ENCODE measurements at places on chromosomes 13 and 19.

- no peak for DNase-seq
Observed at GRCh38 chr19:54654447-54655321, 8.1 kb upstream of the LILRB4 start.

DNA sequence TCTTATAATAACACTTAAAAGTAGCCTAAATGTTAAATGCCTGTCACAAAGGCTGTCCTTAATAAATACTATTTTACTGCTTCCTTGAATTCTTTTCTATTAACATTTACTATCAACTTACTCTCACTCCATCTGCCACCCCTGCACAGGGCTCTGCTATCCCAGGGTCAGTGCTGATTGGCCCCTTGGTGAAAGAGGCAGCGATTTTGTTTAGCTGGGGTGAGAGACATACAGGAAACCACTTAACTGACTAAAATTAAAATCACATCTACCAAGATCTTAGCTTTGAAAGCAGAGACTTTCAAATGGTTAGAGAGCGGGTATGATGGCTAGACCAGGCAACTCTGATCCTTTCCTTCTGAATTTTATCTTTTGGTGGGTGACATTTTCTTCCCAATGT is 149.9 kb upstream of the HTR2A start:
- DNase-seq: no peak

GRCh38 chr19:13269348-13269747 is 119.1 kb downstream of the IER2 start:
- DNase-seq: no peak

- DNase-seq: no peak
Observed at GRCh38 chr19:55647732-55648584, at the start of gene CCDC106. Gene CCDC106, plus strand, starts transcription at chr19:55648212. Its CDS starts 835 bp downstream, at chr19:55649047.

GRCh38 chr19:48714759-48715675 is 4.5 kb downstream of the MAMSTR start:
- DNase-seq: no peak

DNA sequence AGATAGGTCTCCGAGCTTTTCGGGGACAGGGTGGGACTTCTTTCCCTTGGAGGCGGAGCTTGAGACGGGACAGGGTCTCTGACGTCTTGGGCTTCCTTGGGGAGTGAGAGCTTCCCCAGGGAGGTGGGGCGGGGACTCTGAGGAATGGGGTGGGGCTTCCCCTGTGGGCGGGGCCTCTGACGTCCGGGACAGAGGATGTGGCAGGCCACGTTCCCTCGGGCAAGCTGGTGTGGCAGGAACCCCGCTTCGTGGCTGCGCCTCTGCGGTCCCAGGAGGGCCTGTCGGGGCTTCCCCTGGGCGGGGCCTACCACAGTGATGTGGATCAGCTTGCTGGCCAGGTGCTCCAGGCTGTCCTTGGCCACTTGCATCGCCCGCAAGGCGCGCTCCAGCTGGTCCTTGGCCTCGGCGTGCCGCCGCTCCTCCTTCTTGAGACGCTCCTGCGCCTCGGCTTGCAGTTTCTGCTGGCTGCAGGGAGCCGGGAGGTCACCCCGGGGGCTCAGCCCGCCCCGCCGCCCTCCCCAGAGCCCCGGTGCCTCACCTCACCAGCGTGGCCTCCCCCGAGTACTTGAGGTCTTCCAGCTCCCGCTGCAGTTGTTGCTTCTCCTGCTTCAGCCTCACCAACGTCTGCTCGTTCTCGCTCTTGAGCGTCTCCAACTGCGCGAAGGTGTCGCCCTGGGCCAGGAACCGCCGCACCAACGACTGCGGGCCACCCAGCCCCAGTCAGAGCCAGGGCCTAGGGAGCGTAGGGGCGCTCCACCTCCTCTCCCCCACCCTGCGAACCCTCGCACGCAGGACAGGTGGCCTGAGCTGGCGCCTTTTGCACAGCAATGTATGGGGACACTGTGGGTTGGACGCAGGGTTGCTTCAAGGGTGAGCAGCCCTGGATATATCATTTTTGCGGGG is 3.3 kb upstream of the RGL3 start:
- DNase-seq: no peak

- DNase-seq: no peak
Observed at GRCh38 chr13:33319859-33320258, 34.3 kb upstream of the STARD13 start.

DNA sequence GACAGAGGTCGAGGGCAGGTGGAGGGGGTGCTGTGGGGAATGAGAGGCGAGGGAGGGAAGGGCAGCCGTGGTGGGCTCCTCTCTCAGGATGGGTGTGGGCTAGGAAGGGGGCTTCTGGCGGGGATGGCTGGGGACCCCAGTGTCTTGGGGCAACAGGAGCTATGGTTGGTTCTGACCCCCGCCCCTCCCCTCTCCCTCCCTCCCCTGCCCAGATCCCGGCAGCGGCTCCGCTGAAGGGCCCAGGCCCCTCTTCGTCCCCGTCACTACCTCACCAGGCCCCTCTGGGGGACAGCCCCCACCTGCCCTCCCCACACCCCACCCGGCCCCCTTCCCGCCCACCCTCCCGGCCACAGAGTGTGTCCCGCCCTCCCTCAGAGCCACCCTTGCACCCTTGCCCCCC is 19.3 kb upstream of the EHD2 start:
- DNase-seq: no peak

DNA sequence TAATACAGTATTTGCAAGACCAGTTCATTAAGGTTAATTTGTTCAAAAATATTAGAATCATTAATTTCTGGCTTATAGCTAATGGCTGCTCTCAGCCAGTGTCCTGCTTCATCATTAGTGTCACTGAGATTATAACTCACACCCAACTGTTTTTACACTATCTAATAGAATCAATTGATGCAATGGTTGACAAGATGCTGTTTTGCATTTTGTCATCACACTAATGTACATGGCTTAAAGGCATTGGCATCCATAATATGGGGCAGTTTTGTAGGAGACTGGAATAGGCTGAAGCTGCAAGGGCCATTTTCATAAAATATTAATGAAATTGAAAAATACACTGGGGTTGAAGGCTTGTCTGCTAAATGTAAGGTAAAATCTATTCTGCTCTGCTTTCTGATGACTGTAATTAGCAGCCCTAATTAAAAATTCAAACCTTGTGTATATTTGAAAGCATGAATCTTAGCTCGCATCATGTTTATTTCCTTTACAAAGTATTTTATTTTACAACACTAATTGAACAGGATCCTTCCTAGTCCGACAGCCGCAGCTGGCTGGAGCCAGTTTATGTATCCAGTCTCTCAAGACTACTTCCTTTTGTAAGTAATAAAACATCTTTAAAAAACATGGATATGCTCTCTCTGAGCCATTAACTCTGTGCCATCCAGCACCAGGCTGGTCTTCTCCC is 296.7 kb downstream of the POU4F1 start:
- DNase-seq: no peak

DNA sequence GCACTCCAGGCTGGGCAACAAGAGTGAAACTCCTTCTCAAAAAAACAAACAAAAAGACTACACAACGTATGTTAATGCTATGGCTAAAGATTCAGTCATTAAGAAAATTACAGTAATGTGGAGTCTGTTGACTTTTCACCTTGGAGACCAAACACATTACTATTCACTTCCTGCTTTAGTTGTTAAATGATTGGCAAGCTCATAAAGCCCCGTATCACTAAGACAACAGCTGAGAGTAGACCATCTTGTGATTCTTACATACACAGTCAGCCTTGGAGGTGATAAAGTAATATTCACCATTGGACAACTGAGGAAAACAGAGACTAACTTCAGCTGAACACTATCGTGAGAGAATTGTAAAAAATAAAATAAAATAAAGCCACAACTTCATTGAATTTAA is 86.5 kb downstream of the KCTD12 start:
- no peak for DNase-seq

DNA sequence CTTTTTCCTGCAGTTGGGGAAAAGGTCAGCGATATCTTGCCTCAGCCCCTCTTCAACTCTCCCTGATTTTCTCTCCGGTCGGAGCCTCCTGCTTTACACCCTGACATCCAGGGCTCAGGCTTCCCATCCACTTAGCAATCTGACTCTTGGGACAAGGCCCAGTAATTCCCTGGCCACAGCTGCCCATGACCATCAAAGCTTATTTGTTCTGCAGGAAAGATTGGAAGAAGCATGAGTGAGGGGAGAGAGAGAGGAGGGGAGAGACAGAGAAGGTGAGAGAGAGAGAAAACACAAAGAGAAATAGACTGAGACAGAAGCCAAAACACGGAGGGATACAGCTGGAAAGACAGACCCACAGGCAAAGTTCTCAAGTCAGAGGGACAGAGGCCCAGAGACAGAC is 13.7 kb downstream of the SYT3 start:
- DNase-seq: no peak

- no peak for DNase-seq
Observed at GRCh38 chr19:45947926-45948325, 25.7 kb downstream of the NOVA2 start.

DNA sequence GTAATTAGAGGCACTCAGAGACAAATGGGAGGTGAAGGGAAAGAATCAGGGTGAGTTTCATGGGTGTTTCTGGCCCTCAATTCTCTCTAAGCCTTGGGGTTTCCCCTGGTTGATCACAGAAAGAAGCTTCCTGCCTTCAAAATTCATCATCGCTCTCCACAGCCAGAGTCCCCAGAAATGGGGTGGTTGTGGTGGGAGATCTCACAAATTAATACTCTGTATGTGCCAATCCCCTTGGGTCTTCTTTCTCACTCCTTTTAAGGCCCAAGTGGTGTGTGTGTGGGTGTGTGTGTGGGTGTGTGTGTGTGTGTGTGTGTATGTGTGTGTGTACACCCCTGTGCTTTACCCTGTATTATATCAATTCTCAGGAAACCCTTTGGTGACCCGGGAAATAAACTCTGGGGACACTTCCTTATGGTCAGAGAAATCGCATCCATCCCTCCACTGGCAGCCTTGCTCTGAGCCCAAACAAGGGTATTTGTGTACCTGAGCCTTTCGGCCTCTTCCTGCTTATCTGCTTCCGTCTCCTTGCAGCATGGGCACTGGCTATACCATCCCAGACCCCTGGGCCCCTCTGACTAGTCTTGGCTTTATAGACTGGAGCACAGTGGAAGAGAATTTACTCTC is 2.8 kb upstream of the FCGBP start:
- DNase-seq: no peak

GRCh38 chr19:32914879-32915660 is 45.5 kb upstream of the SLC7A9 start:
- no peak for DNase-seq

GRCh38 chr13:27372896-27373295 is 51.5 kb upstream of the GTF3A start:
- no peak for DNase-seq

DNA sequence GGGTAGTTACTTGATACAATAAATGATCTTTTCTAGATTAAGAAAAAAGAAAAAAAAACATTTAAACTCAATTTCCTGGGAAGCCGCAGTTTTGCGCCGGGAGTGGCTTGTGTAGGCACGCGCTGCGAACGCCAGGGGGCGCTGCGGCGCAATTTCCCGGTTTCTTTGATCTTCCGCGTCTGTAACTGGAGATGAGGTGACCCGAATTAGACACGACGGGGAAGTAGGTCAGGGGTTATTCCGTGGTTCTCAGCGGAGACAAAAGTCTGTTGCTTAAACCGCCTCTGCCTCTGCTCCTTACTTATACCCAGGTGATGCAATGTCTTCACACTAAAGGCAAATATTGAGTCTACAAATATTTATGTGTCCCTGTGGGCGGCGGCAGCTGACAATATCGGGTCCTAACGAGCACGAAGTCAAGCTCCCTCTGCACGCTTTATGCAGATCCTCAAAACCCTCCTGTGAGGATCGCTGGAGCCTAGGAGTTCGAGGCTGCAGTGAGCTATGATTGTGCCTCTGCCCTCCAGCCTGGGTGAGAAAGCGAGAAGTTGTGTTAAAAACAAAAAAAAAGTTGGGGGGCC is 15.2 kb downstream of the STXBP2 start:
- DNase-seq: peak; percentile 72

GRCh38 chr19:2142173-2142829 is 9.1 kb downstream of the AP3D1 start:
- no peak for DNase-seq

DNA sequence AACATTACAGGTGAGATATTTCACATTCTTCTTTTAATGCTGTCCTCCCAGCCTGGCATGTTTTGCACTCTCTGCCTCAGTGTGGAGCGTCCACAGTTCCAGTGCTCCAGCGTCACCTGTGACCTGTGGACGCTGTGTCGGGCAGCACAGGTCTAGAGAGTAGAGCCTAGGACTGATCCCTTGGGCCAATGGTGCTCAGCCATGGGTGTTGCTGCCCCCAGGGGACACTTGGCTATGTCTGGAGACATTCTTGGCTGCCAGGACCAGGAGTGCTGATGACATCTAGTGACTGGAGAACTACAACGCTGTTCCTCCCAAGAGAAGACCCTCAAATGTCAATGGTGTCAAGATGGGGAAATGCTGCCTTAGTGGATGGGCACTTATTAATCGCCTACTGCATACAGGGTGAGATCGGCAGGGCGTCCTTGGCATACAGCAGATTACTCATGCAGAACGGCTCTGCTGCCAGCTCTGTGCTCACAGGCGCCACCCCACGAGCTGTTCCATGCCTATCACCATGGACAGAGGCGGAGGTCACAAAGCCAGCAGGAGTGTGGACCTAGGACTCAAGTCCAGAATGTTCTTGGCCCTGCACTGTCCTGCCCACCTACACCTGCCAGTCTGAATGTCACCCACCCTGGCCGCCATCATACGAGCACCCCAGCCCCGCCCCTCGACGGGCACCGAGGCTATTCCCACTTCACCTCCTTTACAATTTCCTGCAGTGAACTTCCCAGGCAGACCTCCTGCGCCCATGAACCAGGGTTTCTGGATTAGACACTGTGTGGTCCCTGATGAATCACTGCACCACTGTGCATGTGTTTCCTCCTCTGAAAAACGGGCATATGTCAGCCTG is 13.9 kb upstream of the MADCAM1 start:
- no peak for DNase-seq

GRCh38 chr19:38559428-38560401 is 58.0 kb downstream of the MAP4K1 start:
- DNase-seq: no peak

DNA sequence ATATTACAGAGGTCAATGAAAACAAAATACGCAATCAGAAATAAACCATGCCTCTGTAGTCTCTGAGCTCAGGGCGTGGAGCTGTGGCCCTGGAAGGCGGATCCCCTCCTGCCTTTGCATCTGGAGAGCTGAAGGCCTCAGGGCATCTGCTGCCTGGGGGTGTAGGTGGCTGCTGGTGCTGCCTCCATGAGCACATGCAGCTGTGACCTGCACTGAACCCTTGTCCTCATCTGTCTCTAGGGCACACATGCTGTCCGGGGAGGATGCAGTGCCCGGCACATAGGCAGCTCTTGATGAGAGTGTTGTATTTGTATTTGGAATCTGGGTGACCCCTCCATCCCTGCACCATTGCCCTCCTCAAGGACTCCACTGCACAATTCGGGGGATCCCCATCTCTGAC is 185.7 kb downstream of the TEX29 start:
- no peak for DNase-seq

DNA sequence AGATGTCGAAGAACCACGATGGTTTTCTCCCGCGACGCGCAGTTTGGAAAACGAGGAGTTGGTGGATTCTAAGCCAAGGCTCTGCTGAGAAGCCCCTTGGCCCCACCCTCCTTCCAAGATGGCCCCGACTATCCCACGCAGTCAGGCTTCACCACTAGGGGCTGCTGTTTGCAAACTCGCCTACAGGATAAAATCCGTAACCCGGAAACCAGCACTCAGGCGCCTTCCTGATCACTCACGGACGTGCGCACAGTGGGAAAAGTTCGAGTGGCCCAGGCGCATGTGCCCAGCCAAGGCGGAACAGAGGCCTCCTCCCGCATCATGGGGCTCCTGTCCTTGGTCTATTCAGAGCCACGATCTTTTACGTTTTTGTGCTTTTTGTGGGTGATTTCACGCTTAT is 19.2 kb upstream of the UQCR11 start:
- DNase-seq: peak; percentile 21

Data from right renal pelvis (tissue), 4 donors.